ENCODE measurements at places on chromosomes 2 and 18.

GRCh38 chr2:34069604-34070003 is 470.5 kb upstream of the FAM98A start:
- no peak for DNase-seq

- no peak for DNase-seq
Observed at GRCh38 chr18:73663581-73663980, 484.1 kb downstream of the FBXO15 start.

GRCh38 chr18:577643-578375 is 2.4 kb upstream of the CETN1 start:
- no peak for DNase-seq

DNA sequence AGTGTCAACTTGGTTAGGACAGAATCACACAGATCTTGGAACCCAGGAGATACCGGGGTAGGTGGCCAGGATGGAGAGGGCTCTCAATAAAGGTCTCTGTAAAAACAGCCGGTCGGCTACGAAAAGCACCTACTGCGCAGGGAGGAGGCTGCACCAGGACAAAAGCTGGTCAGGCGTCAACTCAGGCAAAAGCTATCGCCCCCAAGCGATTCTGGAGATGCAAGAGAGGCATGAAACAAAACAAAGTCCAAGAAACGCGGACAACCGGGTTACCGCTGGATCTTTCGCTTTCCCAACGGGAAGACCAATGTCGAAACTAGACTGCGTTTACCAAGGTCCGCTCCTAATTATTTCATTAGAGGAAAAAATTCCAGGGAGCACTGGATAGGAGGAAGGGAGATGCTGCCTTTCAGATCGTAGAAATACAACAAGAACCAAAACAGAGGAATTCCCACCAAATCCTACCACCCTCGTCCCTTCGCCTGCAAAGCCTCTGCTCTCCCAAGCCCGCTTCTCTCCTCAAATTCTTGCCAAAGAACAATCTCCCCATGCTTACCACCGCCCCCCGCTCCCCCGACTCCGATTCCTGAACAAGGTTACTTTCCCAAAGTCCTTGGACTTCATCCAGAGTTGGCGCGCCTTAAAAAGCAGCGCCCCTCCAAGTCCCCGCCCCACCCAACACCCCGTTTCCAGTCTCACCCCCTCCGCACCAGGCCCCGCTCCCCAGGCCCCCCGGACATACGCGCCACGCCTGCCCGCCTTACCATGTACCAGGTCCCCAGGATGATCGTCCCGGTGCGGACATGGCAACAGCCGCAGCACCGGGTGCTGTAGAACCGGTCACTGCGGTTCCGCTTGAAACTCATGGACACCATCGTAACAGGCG is 539 bp downstream of the LAPTM4A start:
- no peak for DNase-seq

DNA sequence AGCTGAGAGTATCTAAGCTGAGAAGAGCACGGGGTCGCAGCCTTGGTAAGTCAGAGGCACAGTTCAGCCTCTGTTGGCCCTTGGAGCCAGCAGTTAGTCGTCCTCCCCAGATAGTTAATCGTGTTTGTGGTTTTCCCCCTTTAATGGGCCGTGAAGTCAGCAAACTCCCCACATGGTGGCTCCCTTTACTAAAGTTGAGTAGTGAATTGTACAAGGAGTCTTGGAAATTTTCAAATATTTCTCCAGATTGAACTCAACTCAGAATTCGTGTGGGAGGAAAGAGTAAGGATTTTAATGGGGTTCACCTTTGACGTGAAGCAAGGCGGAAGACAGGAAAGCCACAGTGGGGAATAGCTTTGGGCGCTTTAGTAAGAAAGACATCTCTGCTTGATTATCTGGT is 2.4 kb upstream of the ADCYAP1 start:
- DNase-seq = no peak

DNA sequence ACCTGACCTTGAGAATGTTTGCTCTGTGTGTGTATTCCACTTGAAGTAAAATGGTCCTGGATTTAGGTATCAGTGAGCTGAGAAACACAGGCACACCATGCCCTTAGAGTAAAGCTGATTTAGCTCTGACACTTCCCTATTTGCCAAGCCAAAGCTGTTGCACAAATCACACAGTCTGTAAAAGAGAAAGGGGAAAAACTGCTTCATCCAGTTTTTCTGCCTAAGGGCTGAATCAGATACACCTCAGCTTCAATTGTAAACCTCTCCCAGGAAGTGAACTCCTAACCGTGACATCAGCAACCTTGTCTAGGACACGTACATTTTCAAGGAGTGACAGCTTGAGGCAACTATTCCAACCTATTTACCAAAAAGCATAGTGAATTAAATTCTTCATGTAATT is 150.4 kb downstream of the NR4A2 start:
- no peak for DNase-seq

GRCh38 chr2:204900487-204900886 is 355.2 kb downstream of the PARD3B start:
- no peak for DNase-seq

GRCh38 chr18:75777630-75778029 is 350.1 kb upstream of the SMIM21 start:
- no peak for DNase-seq
